ENCODE measurements at places on chromosomes 11 and 22.

- no peak for DNase-seq
Measured at GRCh38 chr11:3947061-3947460, 91.6 kb downstream of the STIM1 start.

- no peak for DNase-seq
Measured at GRCh38 chr22:25930083-25930482, 188.1 kb downstream of the MYO18B start.

DNA sequence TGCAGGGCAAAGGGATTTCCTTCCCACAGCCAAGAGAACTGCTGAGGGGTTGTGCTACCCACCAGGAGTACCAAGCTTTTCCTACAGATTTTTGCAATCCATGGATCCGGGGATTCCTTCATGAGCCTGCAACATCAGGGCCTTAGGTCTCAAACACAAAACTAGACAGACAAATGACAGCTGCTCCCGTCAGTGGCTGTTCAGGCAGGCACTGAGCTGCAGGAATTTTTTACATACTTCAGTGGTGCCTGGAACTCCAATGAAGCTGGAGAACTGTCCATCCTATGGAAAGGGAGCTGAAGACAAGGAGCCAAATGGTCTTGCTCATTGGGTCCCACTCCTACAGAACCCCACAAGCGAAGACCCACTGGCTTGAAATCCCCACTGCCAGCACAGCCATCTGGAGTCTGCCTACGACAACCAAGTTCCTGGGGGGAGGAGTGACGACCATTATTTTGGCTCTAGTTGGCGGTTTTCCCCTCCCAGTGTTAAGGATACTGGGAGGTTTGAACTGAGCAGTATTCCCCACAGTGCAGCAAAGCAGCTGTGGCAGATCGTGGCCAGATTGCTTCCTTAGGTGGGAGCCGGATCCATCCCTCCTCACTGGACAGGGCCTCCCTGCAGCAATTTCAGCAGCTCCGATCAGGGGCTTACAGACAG, 157.7 kb upstream of the TMEM45B start:
- DNase-seq: no peak

- DNase-seq: no peak
Measured at GRCh38 chr11:18729426-18729825, 3.4 kb upstream of the IGSF22 start.

DNA sequence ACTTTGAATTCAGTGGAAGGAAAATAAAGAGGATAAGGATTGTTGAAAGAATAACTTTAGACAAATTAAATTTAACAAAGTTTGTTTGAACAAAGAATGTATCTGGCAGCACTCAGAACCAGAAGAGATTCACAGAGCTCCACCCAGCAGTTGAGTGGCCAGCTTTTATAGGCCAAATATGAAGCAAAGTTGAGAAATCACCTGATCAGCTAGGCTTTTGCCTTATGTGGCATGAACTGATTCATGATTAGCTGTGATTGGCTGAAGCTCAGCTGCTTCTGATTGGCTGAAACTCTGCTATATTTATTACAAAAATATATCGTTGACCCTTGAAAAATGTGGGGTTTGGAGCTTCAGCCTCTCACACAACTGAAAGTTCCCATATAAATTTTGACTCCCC, 62.6 kb downstream of the PIWIL4 start:
- no peak for DNase-seq

DNA sequence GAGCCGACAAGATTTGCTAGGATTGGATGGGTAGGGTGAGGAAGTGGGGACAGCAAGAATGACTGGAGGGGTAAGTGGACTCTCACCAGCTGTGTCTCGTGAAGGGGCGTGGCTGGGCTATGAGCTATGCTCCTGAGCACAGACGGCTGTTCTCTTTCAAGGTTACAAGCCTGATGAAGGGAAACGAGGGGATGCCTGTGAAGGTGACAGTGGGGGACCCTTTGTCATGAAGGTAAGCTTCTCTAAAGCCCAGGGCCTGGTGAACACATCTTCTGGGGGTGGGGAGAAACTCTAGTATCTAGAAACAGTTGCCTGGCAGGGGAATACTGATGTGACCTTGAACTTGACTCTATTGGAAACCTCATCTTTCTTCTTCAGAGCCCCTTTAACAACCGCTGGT, 19.9 kb downstream of the F2 start:
- DNase-seq: no peak

- DNase-seq: no peak
Measured at GRCh38 chr11:32894149-32894827, 1.7 kb downstream of the QSER1 start.

DNA sequence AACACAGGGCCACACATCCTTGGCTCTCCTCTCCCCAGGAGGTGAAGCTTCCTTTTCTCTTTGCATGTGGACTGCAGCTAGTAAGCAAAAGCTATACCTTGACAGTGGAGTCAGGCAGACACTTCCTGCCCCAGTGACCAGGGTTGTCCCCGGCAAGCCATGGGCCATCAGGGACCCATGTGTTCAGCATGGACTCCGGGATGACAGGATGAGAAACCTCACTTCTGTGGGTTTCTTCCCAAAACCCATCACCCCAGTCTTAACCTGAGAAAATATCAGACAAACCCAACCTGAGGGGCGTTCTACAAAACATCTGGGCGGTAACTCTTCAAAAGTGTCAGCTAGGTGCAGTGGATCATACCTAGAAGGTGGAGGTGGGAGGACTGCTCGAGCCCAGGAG, 40.2 kb downstream of the GNB1L start:
- no peak for DNase-seq

DNA sequence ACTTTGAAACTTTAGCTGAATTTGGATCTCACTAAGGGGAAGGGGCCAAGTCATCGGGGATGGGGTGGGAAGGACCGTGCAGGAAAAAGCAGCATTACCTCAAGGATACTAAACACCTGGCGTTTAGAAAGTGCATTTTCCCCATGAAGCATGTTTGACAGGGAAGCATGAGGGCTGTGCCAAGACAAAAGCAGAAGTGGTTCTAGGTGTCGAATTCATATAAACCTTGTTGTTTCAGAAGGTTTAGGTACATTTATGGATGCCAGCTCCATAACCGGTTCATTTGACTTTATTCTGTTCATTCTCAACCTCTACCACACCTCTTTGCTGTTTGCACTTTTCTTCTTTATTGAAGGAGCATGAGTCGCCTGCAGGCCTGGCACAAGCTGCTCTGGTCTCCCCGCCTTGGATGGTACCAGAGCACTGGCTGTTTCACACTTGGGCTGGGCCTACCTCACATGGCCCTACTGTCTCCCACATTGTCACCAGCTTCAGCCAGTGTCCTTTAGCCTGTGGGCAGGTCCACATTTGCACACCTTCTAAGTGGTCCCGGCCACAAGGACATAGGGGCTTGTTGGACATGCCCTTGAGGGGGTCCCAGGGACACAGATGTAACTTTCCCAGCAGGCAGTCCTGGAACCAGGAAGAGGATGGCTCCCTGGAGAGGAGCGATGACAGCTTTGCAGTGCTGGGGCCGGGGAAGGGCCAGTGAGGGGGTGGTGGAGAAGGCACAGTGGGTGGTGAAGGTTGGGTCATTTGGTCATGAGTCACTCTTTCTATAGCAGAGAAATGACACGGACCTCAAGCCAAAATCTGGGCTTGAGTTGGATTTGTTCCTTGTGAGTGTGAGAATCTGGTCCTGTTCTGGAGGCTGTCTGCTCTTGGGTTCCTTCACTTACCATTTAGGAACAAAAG, 3.2 kb upstream of the ST14 start:
- no peak for DNase-seq

- no peak for DNase-seq
Measured at GRCh38 chr11:119664701-119665420, 64.1 kb downstream of the NECTIN1 start.

- no peak for DNase-seq
Measured at GRCh38 chr22:50717709-50718351, 20.2 kb upstream of the ACR start.

Measured in hematopoietic multipotent progenitor cell treated with erythropoietin and hydrocortisone succinate and interleukin-3 and kit ligand, for 17 days (in vitro differentiated cells).